G401 (cell line): ENCODE measurements at places on chromosomes 5 and 9. TPM values are rescaled to one million over a fixed set of nuclear protein-coding genes. Genes with fewer than 3 reads are reported as not detected.
A peak's percentile ranks its signal among the peaks of the same experiment; 100 is the strongest.

DNA sequence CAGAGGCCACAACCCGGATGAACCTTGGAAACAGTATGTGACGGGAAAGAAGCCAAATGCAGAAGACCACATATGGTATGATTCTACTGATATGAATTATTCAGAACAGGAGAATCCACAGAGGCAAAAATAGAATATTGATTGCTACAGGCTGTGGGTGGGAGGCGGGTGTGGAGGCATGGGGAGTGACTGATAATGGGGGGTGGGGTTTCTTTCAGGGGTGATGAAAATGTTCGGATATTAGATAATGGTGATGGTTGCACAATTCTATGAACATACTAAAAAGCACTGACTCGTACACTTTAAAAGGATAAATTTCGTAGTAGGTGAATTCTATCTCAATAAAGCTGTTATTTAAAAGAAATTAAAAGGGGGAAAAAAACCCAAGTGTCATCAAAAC lies 10.7 kb downstream of the IL4 start:
- DNase-seq, result no peak

- peak; percentile 75 for DNase-seq
Observed at GRCh38 chr9:84315278-84315877, 25.2 kb downstream of the SLC28A3 start.

DNA sequence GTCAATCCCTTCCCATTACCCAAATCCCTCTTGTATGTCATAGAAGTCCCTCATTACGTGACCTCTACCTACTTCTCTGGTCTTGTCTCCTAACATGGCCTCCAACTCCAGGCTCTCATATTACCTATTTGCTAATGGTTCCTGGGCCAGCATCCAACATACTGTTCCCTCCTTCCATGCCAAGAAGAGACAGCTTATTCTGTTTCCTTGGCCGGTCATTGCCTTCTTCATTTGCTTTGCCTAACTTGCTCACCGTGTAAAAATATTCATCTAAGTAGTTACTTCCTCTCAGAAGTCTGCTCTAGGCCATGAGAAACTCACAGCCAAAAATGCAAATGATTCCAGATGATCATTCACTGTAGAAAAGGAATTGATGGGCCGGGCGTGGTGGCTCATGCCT lies 8.9 kb upstream of the IL6ST start:
- no peak for DNase-seq

GRCh38 chr9:5622016-5622415 lies 6.9 kb upstream of the RIC1 start:
- DNase-seq, result no peak

DNA sequence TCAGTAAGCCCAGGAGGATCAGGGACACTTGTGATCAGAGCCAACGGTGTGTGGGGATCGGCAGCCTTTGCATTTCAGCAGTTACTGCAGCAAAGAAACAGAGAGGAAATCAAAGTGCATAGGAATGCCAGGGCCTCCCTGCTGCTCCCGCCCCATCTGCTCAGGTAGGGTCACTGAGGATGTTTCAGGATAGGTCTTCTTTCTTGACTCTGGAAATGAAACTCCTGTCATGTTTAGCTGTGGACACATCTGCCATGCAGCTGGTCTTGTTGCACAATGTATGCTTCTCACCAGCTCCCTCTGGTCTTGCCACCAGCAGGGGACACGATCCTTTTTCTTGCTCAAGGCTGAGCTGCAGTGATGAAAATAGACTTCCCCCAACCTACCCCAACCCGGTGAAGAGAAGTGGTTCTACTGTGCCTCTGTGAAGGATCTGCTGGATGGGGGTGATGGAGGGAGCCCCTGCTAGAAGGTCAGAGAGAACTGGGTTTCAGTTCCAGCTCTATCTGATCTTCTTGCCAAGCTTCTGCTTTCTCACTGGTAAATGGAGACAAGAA lies 185.2 kb upstream of the KLF4 start:
- DNase-seq, result no peak

DNA sequence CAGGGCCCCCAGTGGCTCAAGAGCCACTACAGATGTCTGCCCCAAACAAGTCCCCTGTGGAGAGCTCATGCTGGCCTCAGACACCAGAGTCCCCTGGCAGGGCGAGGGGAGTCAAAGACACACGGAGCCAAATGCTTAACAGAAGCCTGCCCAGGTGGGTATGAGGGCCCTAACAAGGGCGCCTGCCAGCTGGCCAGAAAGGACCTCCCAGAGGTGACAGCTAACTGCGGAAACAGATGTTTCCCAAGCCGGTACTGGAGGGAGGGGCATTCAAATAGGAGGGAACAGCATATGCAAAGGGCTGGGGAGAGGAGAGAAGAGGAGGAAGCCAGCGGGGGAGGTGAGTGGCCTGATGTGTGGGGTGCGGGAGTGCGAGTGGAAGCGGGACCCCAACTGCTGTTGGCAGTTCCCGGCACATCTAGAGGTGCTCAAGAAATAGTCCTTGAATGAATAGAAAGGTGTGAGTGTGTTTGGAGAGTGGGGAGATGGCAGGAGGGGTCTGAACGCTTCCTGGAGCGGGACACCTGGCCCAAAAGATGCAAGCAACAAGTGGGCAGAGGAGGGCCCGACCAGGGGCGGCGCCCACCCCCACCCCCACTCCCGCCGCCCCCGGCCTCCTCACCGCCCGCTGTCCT lies 824 bp downstream of the MXD3 start:
- no peak for DNase-seq

Gene QRFP
- total RNA-seq, result not detected in 2 replicates

DNA sequence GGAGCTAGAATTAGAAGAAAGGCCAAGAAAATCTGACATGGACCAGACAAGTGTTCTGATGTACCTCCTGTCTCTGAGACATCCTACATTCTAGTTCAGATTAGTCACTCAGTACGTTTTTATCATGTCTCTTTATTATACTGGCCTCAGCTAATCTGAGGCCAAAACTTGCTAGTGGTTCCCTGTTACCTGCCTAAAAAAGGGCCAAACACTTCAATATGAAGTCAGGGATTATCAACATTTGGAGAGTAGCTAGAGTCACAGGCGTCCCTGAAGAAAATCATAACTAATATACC lies 587.4 kb downstream of the PRELID2 start:
- DNase-seq, result no peak

Gene SLC34A1
- total RNA-seq, result not detected in 2 replicates

DNA sequence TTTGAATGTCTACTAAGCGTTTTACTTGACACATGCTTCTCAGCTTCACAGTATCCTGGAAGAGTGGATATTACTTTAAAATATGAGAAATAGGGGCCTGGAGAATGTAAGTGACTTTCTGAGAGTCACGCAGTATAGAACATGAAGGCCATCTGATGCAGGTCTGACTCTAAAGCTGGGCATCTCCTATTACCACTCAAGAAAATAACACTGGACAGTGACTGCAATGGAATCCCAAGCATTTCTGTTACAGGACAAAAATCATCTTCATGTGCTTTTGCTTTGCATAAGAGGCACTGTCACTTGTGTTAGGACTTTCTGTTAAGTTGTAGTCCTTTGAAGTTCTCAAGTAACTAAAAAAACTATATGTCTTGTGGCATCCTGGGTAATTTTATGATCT lies 335.5 kb downstream of the FBXL7 start:
- no peak for DNase-seq
